Trophoblast cell (in vitro differentiated cells and primary cell): ENCODE measurements at places on chromosomes 1 and 21.
A peak's percentile ranks its signal among the peaks of the same experiment; 100 is the strongest.

GRCh38 chr1:178541829-178542553, 29.1 kb downstream of the TEX35 start:
- no peak for DNase-seq
- H3K27me3 ChIP-seq, result no peaks in the 10 kb centered on the region
- peak overlapping the region; percentile 85 for H3K4me3 ChIP-seq
- no peaks in the 10 kb centered on the region for H3K36me3 ChIP-seq

GRCh38 chr1:10973552-10973951, 38.9 kb upstream of the TARDBP start:
- H3K36me3 ChIP-seq, result no peaks in the 10 kb centered on the region
- no peak overlapping the region for H3K4me3 ChIP-seq

DNA sequence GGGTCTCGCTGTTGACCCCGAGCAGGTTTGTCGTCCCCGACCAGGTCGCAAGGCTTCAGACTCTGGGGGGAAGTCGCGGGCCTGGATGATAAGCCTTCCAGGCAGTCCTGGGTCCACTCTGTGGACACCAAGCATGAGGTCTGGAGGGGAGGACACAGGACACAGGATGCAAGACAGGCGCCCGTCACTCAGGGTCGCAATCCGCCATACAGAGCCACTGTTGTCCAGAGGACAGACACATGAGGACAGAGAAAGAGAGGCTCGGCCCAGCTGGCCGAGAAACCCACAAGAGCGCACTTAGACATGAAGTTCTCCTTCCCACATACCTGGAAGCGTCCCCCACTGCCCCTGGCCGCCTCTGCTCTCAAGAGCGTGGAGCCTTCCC, 4.8 kb upstream of the FOXD2 start:
- no peak overlapping the region for H3K4me3 ChIP-seq
- peaks cover 65% of the 10 kb centered on the region for H3K27me3 ChIP-seq

DNA sequence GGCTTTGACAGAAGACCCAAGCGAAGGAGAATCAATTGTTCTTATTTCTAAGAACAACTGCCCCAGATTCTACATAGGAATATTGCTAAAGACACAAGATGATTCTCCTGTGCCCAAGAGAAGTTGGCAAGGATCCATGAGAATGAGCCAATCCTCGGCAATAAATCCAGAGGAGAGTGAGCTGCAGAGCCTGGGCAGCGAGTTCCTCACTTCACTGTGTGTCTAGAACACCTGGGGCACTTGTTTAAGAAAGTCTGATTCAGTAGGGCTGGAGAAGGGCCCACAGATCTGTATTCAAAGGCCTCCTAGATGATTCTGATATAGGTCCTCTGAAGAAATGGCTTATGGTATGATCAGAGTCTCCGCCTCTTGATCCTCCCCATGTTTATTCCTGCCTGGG, 31.8 kb downstream of the GADD45A start:
- DNase-seq, result no peak
- peaks cover 6% of the 10 kb centered on the region for H3K4me1 ChIP-seq
- no peak overlapping the region for H3K27ac ChIP-seq
- no peaks in the 10 kb centered on the region for H3K36me3 ChIP-seq

GRCh38 chr1:231778009-231778719, 151.6 kb downstream of the DISC1 start:
- no peaks in the 10 kb centered on the region for H3K27me3 ChIP-seq
- peak overlapping the region; percentile 90 for H3K27ac ChIP-seq
- no peak overlapping the region for H3K4me3 ChIP-seq

- H3K4me3 ChIP-seq, result no peak overlapping the region
- no peaks in the 10 kb centered on the region for H3K36me3 ChIP-seq
- DNase-seq, result no peak
- H3K27ac ChIP-seq, result no peak overlapping the region
These were observed 24.6 kb downstream of the PMVK start for GRCh38 chr1:154911691-154912550.

- H3K27ac ChIP-seq, result peak overlapping the region; percentile 49
- no peak for DNase-seq
- peaks cover 22% of the 10 kb centered on the region for H3K4me1 ChIP-seq
- H3K36me3 ChIP-seq, result peaks cover 2% of the 10 kb centered on the region
These were observed 28.9 kb downstream of the PBX1 start for GRCh38 chr1:164587617-164588501.

- H3K4me1 ChIP-seq, result peaks cover 11% of the 10 kb centered on the region
- H3K36me3 ChIP-seq, result no peaks in the 10 kb centered on the region
- H3K4me3 ChIP-seq, result no peak overlapping the region
- no peaks in the 10 kb centered on the region for H3K27me3 ChIP-seq
- no peak overlapping the region for H3K27ac ChIP-seq
These were observed 9.3 kb upstream of the ETS2 start for GRCh38 chr21:38796424-38796823.

GRCh38 chr21:23014021-23014420, 2015.8 kb downstream of the NCAM2 start:
- no peaks in the 10 kb centered on the region for H3K4me1 ChIP-seq
- H3K36me3 ChIP-seq, result no peaks in the 10 kb centered on the region
- H3K27me3 ChIP-seq, result no peaks in the 10 kb centered on the region
- no peak overlapping the region for H3K27ac ChIP-seq
- H3K4me3 ChIP-seq, result no peak overlapping the region

GRCh38 chr21:33360281-33360680, 35.5 kb downstream of the IFNAR1 start:
- peaks cover 7% of the 10 kb centered on the region for H3K36me3 ChIP-seq
- no peaks in the 10 kb centered on the region for H3K4me1 ChIP-seq
- H3K4me3 ChIP-seq, result no peak overlapping the region
- no peak for DNase-seq
- H3K27me3 ChIP-seq, result no peaks in the 10 kb centered on the region

DNA sequence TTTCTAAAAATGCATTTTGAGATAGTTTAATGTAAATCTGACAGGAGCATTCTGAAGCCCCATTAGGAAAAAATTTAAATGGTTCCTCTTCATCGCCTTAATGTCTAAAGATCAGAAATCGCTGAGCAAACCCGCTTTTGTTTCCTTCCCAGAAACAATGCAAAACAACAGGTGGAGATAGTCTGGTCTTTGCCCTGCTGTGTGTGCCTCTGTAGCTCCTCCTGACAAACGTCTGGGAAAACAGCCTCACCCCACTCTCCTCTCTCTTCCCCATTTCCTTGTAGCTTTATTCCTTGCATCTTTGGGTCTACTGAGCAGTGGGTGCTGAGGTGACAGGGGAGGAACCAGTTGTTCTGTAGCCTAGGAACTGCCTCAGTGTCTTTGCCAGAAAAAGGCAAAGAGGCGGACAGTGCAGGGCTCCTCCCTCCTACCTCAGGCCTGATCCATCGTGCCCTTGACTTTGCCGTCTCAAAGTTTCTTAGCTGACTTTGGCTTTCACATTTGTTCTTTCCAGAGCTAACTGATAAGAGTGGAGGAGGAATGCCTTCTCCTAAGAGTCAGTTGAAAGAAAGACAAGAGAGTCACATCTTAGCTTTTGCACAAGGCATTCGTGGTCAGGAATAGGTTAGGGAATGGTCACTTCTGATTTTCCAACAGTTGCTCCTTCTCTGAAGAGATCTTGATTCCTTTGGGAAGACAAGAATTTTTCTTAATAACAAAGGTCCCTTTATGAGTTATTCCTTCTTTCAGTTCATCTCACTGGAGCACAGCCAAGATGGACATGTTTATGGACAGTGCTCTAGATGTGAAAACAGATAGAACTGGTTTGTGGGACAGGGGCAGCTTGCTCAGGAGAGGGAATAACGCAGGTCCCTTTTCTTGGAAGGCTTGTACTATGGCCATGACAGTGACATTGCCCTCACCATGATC, 24.9 kb downstream of the SYT11 start:
- no peak overlapping the region for H3K4me3 ChIP-seq
- no peaks in the 10 kb centered on the region for H3K4me1 ChIP-seq

DNA sequence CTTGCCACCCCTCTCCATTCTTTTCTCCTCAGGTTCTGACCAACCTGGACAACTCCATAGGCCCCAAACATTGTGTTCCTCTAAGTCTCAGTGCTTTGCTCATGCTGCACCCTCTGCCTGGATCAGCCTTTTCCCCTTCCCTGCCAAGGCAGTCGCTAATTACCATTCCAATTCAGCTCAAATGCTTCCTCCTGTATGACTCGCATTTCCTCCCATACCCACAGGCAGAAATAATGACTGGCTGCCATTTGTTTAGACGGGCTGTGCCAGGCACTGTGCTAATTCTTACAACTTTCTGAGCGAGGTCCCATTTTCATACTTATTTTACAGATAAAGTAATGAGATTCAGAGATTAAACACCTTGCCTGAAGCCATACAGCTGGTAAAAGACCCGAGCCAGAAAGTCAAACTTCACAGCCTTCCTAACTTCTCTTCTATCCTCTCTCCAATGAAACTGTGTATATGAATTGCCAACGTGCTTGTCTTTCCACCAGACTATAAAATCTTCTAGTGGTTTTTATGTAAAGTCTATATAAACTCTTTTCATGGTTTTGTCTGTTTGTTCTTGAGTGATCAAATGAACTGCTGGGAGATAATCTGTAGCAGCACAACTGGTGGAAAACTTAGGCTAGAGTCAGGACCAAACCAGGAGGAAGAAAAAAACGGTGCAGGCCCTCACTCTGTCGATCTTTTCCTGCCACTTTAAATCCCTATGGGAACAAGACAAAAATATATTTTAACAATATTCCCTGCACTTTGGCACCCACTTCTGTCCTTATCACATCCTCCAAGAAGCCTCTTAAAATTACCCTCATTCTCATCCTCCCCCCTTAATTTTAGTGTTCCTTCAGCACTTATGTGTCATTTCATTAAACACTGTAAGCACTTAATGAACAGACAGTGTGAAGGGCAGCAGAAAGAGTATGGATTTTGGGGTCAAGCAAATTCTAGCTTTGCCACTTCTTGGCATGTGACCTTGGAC, 33.7 kb downstream of the RAB3B start:
- no peaks in the 10 kb centered on the region for H3K27me3 ChIP-seq
- no peak overlapping the region for H3K27ac ChIP-seq
- peaks cover 2% of the 10 kb centered on the region for H3K4me1 ChIP-seq
- no peak for DNase-seq
- H3K4me3 ChIP-seq, result no peak overlapping the region

- no peaks in the 10 kb centered on the region for H3K36me3 ChIP-seq
- H3K27ac ChIP-seq, result no peak overlapping the region
- no peaks in the 10 kb centered on the region for H3K27me3 ChIP-seq
- H3K4me3 ChIP-seq, result no peak overlapping the region
- no peaks in the 10 kb centered on the region for H3K4me1 ChIP-seq
- no peak for DNase-seq
These were observed 61.9 kb upstream of the C1orf21 start for GRCh38 chr1:184324972-184325371.

GRCh38 chr1:160877221-160877620, 7.8 kb downstream of the ITLN1 start:
- H3K4me1 ChIP-seq, result no peaks in the 10 kb centered on the region

GRCh38 chr1:175823406-175823805, 80.0 kb upstream of the TNR start:
- H3K36me3 ChIP-seq, result no peaks in the 10 kb centered on the region
- peak overlapping the region; percentile 15 for H3K27ac ChIP-seq
- DNase-seq, result no peak

GRCh38 chr1:241240069-241240468, 116.9 kb downstream of the RGS7 start:
- H3K27ac ChIP-seq, result no peak overlapping the region
- no peaks in the 10 kb centered on the region for H3K4me1 ChIP-seq
- no peaks in the 10 kb centered on the region for H3K27me3 ChIP-seq
- H3K36me3 ChIP-seq, result no peaks in the 10 kb centered on the region

DNA sequence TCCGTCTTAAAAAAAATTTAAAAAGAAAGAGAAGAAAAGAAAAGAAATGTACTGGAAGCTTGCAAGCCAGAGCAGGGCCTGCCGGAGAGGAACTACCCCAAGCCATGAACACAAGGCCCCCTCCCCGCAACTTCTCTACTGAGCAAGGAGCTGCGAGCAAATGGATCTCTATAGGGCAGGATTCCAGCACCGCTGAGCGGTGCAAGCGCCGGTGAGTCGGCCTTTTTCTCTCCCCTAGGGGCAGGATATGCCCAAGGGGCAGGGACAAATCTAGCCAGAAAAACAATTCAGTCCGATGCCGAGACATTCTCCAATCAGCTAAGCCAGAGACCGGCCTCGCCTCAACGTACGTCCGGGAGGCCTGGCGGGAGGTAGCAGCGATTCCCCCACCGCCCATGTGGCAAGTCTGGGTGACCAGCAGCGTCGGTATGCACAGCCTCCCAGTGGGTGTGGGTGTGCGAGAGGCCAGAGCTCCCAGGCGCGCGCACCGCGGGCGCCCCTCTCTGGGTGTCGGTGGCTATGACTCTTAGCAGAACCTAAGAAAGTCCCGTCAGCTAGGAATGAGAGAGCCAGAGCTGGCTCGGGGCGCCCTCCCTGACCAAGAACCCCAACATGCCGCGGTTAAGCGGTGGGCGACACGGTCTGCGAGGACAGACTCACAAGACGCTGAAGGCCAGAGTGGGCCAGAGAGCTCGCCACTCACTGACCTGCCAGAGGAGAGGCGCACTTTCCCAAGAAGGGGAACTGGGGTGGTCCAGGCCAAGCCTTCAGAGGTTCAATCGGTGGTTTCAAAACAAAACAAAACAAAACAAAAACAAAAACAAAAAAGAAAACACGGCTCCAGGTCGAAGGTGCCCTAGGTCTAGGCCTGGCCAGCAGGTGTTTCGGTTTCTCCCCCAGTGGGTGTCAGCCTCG, 1.9 kb downstream of the CSMD2 start:
- DNase-seq, result peak; percentile 77
- H3K4me1 ChIP-seq, result peaks cover 17% of the 10 kb centered on the region
- no peaks in the 10 kb centered on the region for H3K36me3 ChIP-seq
- H3K27ac ChIP-seq, result no peak overlapping the region
- peaks cover 42% of the 10 kb centered on the region for H3K27me3 ChIP-seq
